ENCODE measurements at places on chromosomes 5 and 9.

DNA sequence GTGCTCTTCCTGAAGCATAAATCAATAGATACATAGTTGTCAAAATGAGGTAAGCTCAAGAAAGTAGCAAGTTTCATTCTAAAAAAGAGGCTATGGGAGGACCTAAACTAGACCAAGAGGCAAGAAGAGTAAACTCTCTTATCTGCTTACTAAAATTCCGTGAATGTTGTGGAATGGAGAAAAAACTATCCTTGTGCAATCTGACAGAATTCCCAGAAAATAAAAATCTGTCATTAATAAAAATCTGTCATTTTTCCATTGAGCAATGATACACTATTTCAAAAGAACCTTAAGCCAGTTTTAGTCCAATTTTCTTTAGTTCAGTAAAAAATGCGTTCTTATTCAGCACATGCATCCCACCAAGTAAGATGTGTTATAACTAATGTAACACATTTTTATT lies 15.9 kb upstream of the FANCC start:
- H3K36me3 ChIP-seq: no peaks in the 10 kb centered on the region
- no peak overlapping the region for H3K4me3 ChIP-seq
- peaks cover 6% of the 10 kb centered on the region for H3K27me3 ChIP-seq
- no peaks in the 10 kb centered on the region for H3K4me1 ChIP-seq
- no peak for DNase-seq

DNA sequence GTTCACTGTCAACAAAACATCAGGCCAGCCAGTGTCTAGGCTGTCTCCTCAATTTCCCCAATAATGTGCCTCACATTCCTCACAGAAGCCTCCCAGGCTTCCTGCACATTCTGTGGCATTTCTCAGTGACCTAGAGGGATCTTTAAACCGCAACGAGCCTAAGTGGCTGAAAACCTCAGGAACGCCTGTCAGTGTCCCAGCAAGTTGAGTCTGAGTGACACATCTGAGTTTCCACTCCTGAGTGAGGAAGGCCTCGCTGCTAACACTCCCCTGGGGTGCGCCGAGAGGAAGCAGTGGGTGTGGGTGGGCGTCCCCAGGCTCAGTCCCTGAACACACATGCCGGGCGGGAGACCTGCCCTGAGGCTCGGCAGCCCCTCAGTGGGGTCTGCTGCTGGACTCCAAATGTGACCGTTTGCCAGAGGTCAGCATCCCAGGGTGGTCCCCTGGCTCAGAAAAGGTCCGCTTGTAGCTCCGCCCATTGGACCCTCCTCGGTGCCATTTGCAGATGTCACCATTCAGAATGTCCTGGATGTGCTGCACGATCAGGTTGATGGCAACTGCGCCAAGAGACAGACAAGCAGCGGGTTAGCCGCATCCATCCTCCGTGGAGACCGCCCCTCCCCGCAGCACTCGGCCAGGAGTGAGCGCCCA lies 6.3 kb downstream of the UCK1 start:
- peaks cover 3% of the 10 kb centered on the region for H3K4me1 ChIP-seq
- H3K4me3 ChIP-seq: no peak overlapping the region
- no peak overlapping the region for H3K27ac ChIP-seq
- peaks cover 37% of the 10 kb centered on the region for H3K36me3 ChIP-seq
- H3K27me3 ChIP-seq: peaks cover 1% of the 10 kb centered on the region

GRCh38 chr5:173094012-173094661 lies 38.0 kb downstream of the CREBRF start:
- H3K27ac ChIP-seq: no peak overlapping the region
- H3K36me3 ChIP-seq: peaks cover 8% of the 10 kb centered on the region
- no peak overlapping the region for H3K4me3 ChIP-seq

DNA sequence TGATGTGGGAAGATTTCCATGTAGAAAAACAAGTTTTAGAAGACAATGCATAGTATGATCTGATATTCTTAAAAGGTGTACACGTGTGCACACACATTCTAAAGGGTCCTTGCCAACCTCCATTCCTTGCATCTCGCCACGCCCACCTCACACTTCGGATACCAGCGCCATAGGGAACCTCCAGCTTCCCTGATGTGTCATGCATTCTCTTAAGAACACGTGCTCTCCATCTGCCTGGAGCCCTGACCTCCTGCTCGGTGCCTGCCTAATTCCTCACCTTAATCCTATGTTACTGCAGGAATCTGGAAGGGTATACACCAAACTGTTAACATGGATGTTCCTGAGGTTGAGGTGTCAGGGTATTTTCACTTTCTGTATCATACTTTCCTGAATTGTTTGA lies 63.1 kb downstream of the PTCD2 start:
- H3K4me1 ChIP-seq: no peaks in the 10 kb centered on the region
- H3K27me3 ChIP-seq: peaks cover 7% of the 10 kb centered on the region
- H3K4me3 ChIP-seq: no peak overlapping the region
- H3K27ac ChIP-seq: no peak overlapping the region
- no peak for DNase-seq

- H3K27me3 ChIP-seq: no peaks in the 10 kb centered on the region
- no peaks in the 10 kb centered on the region for H3K4me1 ChIP-seq
- no peak overlapping the region for H3K27ac ChIP-seq
- H3K36me3 ChIP-seq: no peaks in the 10 kb centered on the region
- DNase-seq: no peak
Observed at GRCh38 chr9:9557804-9558334, 1054.9 kb downstream of the PTPRD start.

GRCh38 chr9:91884696-91885687 lies 65.0 kb downstream of the ROR2 start:
- peaks cover 28% of the 10 kb centered on the region for H3K27me3 ChIP-seq
- H3K4me3 ChIP-seq: no peak overlapping the region
- no peaks in the 10 kb centered on the region for H3K36me3 ChIP-seq
- no peaks in the 10 kb centered on the region for H3K4me1 ChIP-seq
- no peak for DNase-seq

- no peak overlapping the region for H3K27ac ChIP-seq
- H3K36me3 ChIP-seq: no peaks in the 10 kb centered on the region
- no peaks in the 10 kb centered on the region for H3K4me1 ChIP-seq
- no peak for DNase-seq
- no peak overlapping the region for H3K4me3 ChIP-seq
Observed at GRCh38 chr5:168881427-168882149, 302.4 kb upstream of the PANK3 start.

- H3K36me3 ChIP-seq: no peaks in the 10 kb centered on the region
- peaks cover 16% of the 10 kb centered on the region for H3K27me3 ChIP-seq
- H3K4me3 ChIP-seq: no peak overlapping the region
- no peak for DNase-seq
Observed at GRCh38 chr9:21607576-21607975, 125.5 kb upstream of the IFNE start.

DNA sequence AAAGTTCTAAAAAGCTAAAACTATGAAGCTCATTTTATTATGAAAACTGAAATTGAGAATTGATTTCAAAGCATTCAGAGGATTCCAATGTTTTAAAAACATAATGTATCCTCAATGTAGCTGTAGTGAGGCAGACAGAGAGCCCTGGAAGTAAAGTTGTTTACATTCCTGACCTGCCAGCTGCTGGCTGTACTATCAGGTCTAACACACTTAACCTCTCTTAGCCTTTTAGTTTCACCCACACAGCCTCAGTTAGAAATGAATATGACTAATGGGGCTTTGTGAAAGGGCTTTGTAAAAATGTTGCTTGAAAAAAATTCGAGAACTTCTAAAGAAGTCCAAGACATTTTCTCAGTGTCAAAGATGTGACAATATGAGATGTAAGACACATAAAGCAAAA lies 122.6 kb downstream of the FBXL17 start:
- no peak overlapping the region for H3K4me3 ChIP-seq
- DNase-seq: no peak
- H3K27me3 ChIP-seq: no peaks in the 10 kb centered on the region

- H3K4me3 ChIP-seq: no peak overlapping the region
- no peaks in the 10 kb centered on the region for H3K36me3 ChIP-seq
- no peak for DNase-seq
- H3K4me1 ChIP-seq: no peaks in the 10 kb centered on the region
- no peak overlapping the region for H3K27ac ChIP-seq
- H3K27me3 ChIP-seq: no peaks in the 10 kb centered on the region
Observed at GRCh38 chr5:152066784-152067183, 142.1 kb upstream of the GLRA1 start.

GRCh38 chr9:130931508-130932254 lies 7.4 kb downstream of the FIBCD1 start:
- H3K4me1 ChIP-seq: no peaks in the 10 kb centered on the region
- H3K27me3 ChIP-seq: peaks cover 29% of the 10 kb centered on the region
- no peaks in the 10 kb centered on the region for H3K36me3 ChIP-seq
- no peak overlapping the region for H3K4me3 ChIP-seq

GRCh38 chr5:27854243-27854852 lies 816.0 kb upstream of the CDH9 start:
- DNase-seq: no peak
- H3K27me3 ChIP-seq: no peaks in the 10 kb centered on the region
- no peak overlapping the region for H3K4me3 ChIP-seq
- H3K36me3 ChIP-seq: no peaks in the 10 kb centered on the region
- no peak overlapping the region for H3K27ac ChIP-seq

DNA sequence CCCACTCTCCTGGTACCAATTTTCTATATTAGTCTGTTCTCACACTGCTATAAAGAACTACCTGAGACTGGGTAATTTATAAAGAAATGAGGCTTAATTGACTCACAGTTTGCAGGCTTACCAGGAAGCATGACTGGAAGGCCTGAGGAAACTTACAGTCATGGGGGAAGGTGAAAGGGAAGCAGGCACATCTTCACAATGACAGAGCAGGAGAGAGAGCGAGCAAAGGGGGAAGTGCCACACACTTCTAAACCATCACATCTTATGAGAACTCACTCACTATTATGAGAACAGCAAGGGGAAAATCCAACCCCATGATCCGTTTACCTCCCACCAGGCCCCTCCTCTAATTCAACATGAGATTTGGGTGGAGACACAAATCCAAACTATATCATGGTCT lies 72.2 kb downstream of the ATG10 start:
- H3K27me3 ChIP-seq: no peaks in the 10 kb centered on the region
- H3K36me3 ChIP-seq: peaks cover 4% of the 10 kb centered on the region
- DNase-seq: no peak
- H3K4me3 ChIP-seq: no peak overlapping the region

GRCh38 chr5:110338341-110339083 lies 388.0 kb downstream of the TMEM232 start:
- no peaks in the 10 kb centered on the region for H3K4me1 ChIP-seq
- no peaks in the 10 kb centered on the region for H3K36me3 ChIP-seq
- DNase-seq: no peak
- H3K4me3 ChIP-seq: no peak overlapping the region
- peaks cover 4% of the 10 kb centered on the region for H3K27me3 ChIP-seq
